Right atrium auricular region (tissue), 2 donors: ENCODE measurements at places on chromosomes 11 and 22. TPM values are rescaled to one million over a fixed set of nuclear protein-coding genes. Genes with fewer than 3 reads are reported as not detected.
A peak's percentile ranks its signal among the peaks of the same experiment; 100 is the strongest.

GRCh38 chr22:39087881-39088684 is 9.0 kb upstream of the APOBEC3H start:
- no peaks in the 10 kb centered on the region for H3K27me3 ChIP-seq
- no peak overlapping the region for H3K27ac ChIP-seq
- H3K4me3 ChIP-seq, result no peak overlapping the region
- DNase-seq, result no peak

- no peak for DNase-seq
- H3K4me3 ChIP-seq, result no peak overlapping the region
- H3K27ac ChIP-seq, result no peak overlapping the region
- no peaks in the 10 kb centered on the region for H3K4me1 ChIP-seq
- no peaks in the 10 kb centered on the region for H3K36me3 ChIP-seq
- no peaks in the 10 kb centered on the region for H3K27me3 ChIP-seq
Observed at GRCh38 chr11:79667380-79667779, 226.6 kb upstream of the TENM4 start.

DNA sequence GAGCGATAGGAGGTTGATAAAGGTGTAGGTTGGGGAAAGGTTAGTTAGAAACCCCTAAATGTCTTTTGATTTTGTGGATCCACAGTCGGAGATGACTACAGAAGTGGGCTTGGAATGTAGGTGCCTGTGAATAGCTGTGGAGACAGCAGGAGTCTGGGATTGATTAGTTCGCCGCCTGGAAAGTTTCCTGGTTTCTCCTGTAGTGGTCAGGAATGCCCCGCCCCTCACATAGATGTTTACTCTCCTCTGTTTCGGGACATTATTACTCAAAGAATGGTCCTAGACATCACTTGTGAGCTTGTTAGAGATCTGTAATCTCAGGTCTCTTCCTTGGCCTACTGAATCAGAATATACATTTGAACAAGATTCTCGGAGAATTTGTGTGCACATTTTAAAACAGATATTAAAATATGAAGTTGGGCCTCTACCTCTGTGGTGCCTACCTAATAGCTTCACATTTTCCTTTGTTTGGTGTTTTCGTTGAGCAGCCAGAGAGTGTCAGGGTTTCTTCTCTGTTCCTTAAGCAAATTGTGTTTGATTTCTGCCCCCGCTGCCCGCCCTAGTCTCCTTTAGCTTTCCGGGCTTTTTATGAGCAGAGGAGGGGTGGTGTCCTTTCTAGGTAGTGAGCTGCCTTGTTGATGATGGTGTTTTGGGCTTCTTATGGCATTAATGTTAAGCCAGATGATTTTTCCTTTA is 89.4 kb downstream of the PPP6R3 start:
- peak overlapping the region; percentile 27 for H3K27ac ChIP-seq
- no peaks in the 10 kb centered on the region for H3K27me3 ChIP-seq

GRCh38 chr11:10294290-10294953 is 403 bp upstream of the SBF2 start:
- no peaks in the 10 kb centered on the region for H3K36me3 ChIP-seq
- H3K4me1 ChIP-seq, result peaks cover 29% of the 10 kb centered on the region
- peak overlapping the region; percentile 100 for H3K27ac ChIP-seq
- DNase-seq, result no peak
- H3K27me3 ChIP-seq, result no peaks in the 10 kb centered on the region

DNA sequence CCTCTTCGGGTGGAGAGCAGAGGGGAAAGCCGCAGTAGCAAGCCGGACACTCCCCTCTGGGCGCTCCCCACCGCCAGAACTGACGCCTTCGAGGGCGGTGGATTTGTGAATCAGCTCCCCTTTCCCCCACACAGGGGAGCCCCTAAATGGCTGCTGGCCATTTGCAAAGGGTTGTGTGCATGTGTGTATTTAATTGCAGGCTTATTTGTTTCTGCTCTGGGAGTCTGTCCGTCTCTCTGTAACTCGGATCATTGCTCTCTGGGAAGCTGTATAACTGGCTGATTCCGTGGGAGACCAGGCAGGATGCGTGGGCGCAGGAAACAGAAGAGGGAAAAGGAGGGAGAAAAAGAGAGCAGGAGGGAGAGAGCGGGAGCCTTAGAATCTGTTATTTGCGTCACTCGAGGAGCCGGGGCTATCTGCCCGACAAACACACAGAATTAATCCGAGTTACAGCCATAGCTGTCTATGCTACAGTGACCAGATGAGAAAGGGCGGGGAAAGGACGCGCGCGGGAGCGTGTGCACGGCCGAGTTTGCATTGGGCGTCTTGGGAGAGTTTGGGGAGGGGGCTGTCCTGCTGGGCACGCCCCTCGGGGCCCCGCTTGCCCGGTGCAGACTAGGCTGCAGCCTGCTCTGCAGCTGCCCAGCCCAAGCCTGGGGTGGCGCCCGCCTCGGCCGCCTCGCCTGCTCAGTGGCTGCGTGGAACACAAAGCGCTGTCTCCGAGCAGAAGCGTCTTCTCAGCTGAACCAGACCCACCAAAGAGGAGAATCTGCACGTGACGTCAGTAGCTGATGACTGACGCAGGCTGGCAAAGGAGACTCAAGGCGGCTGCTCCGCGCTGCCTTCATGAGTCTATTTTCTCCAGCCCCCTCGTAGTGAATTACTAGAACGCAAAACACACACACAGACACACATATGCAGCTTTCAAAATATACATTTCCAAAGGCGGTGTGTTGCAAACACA is 105.3 kb upstream of the HSD17B12 start:
- no peaks in the 10 kb centered on the region for H3K36me3 ChIP-seq
- peaks cover 62% of the 10 kb centered on the region for H3K4me1 ChIP-seq
- no peak for DNase-seq
- no peak overlapping the region for H3K27ac ChIP-seq

DNA sequence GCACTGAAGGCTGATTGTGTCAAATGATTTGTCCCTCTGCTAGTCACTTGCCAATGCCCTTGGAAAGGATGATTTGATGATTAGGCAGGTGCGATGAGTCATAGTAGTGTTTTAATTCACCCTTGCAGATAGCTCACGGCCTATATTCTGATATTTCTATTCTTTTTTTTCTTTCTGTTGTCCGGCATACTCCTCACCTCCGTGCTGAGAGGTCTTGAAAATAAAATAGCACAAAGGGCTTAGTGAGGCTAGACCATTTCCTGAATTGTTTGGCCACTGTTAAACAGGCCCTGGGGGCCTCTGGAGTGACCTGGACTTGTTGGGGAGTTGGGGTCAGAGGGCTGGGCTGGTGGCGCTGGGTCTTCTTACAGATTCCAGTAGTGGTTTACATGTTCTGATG is 99.8 kb downstream of the ZBTB16 start:
- peak overlapping the region; percentile 99 for H3K27ac ChIP-seq
- H3K36me3 ChIP-seq, result peaks cover 33% of the 10 kb centered on the region
- no peak for DNase-seq
- no peak overlapping the region for H3K4me3 ChIP-seq

Gene APOBEC3B
- not detected for total RNA-seq

Gene CCDC85B
- total RNA-seq, result 172 TPM

Gene GLYATL1
- total RNA-seq, result not detected

Gene LYVE1
- 45.0 TPM for total RNA-seq
